Fibroblast of lung (primary cell): ENCODE measurements at places on chromosomes 3 and 15. TPM values are rescaled to one million over a fixed set of nuclear protein-coding genes. Genes with fewer than 3 reads are reported as not detected.

GRCh38 chr15:39596358-39597051 is 15.6 kb downstream of the THBS1 start:
- H3K4me3 ChIP-seq: no peak overlapping the region
- H3K4me1 ChIP-seq: peaks cover 3% of the 10 kb centered on the region
- no peaks in the 10 kb centered on the region for H3K27me3 ChIP-seq
- no peak overlapping the region for H3K27ac ChIP-seq
- peaks cover 27% of the 10 kb centered on the region for H3K36me3 ChIP-seq

DNA sequence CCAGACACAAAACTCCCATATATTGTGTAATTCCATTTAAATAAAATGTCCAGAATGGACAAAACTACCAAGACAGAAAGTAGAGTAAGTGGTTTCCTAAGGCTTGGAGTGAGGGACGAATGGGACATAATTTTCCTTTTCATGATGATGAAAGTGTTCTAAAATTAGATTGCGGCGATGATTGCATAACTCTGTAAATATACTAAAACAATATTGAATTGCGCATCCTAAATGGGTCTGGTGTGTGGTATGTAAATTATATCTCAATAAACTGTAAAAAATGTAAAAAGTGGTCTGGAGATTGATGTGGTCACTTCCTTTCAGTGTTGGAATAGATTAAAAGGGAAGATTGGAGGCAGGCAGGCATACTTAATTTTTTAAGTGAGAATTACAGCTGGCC is 105.9 kb upstream of the KCNAB1 start:
- no peak overlapping the region for H3K4me3 ChIP-seq
- no peaks in the 10 kb centered on the region for H3K4me1 ChIP-seq
- DNase-seq: no peak
- no peak overlapping the region for H3K27ac ChIP-seq

GRCh38 chr3:29265509-29266072 is 15.3 kb upstream of the RBMS3 start:
- no peak overlapping the region for H3K27ac ChIP-seq
- no peaks in the 10 kb centered on the region for H3K36me3 ChIP-seq
- H3K4me3 ChIP-seq: no peak overlapping the region
- no peak for DNase-seq
- H3K4me1 ChIP-seq: no peaks in the 10 kb centered on the region

- DNase-seq: no peak
- no peaks in the 10 kb centered on the region for H3K36me3 ChIP-seq
- no peaks in the 10 kb centered on the region for H3K4me1 ChIP-seq
- no peak overlapping the region for H3K27ac ChIP-seq
- H3K4me3 ChIP-seq: no peak overlapping the region
- H3K27me3 ChIP-seq: no peaks in the 10 kb centered on the region
Measured at GRCh38 chr3:4517643-4518311, 24.6 kb downstream of the ITPR1 start.

- no peak overlapping the region for H3K4me3 ChIP-seq
- H3K27me3 ChIP-seq: no peaks in the 10 kb centered on the region
- H3K4me1 ChIP-seq: no peaks in the 10 kb centered on the region
- H3K27ac ChIP-seq: no peak overlapping the region
- DNase-seq: no peak
Measured at GRCh38 chr15:66872405-66872804, 170.4 kb downstream of the SMAD6 start.

DNA sequence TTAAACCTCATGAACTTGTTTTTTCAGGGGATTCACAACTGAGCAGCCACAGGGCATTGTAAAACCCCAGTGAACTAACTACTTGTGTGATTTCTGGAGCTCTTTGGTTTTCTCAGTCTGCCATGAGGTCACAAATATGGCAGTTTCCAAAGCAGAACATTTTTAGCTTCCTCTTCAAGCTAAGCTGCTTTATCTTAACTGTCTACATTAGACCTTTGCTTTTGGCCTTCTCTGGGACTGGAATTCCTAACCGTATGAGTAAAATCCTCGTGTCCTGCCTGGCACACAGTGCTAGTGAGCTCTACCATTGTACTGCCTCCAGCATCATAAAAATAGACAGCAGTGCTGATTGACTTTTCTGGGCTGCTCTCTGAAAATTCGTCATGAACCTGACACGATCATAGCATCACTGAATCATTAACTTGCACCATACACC is 22.1 kb downstream of the CDIN1 start:
- DNase-seq: peak; percentile 97
- H3K4me3 ChIP-seq: no peak overlapping the region
- no peaks in the 10 kb centered on the region for H3K36me3 ChIP-seq
- no peaks in the 10 kb centered on the region for H3K27me3 ChIP-seq

GRCh38 chr3:70433091-70433490 is 120.7 kb upstream of the MDFIC2 start:
- DNase-seq: peak; percentile 22
- H3K4me3 ChIP-seq: no peak overlapping the region
- no peaks in the 10 kb centered on the region for H3K27me3 ChIP-seq
- no peak overlapping the region for H3K27ac ChIP-seq
- no peaks in the 10 kb centered on the region for H3K36me3 ChIP-seq

- peak overlapping the region; percentile 90 for H3K27ac ChIP-seq
- H3K4me1 ChIP-seq: peaks cover 23% of the 10 kb centered on the region
- no peaks in the 10 kb centered on the region for H3K36me3 ChIP-seq
Measured at GRCh38 chr3:172201870-172202236, 162.5 kb downstream of the FNDC3B start.

- H3K27me3 ChIP-seq: peaks cover 2% of the 10 kb centered on the region
- no peak overlapping the region for H3K4me3 ChIP-seq
- no peak for DNase-seq
- no peaks in the 10 kb centered on the region for H3K36me3 ChIP-seq
- H3K27ac ChIP-seq: no peak overlapping the region
- H3K4me1 ChIP-seq: no peaks in the 10 kb centered on the region
Measured at GRCh38 chr3:72164635-72164978, 379.7 kb upstream of the PROK2 start.

Gene CX3CR1
- under 0.01 TPM in 1 of 2 replicates, not detected in the other for total RNA-seq

- no peaks in the 10 kb centered on the region for H3K27me3 ChIP-seq
- DNase-seq: no peak
- H3K4me1 ChIP-seq: no peaks in the 10 kb centered on the region
- H3K36me3 ChIP-seq: no peaks in the 10 kb centered on the region
- no peak overlapping the region for H3K4me3 ChIP-seq
Measured at GRCh38 chr3:190197346-190197763, 76.7 kb upstream of the P3H2 start.

DNA sequence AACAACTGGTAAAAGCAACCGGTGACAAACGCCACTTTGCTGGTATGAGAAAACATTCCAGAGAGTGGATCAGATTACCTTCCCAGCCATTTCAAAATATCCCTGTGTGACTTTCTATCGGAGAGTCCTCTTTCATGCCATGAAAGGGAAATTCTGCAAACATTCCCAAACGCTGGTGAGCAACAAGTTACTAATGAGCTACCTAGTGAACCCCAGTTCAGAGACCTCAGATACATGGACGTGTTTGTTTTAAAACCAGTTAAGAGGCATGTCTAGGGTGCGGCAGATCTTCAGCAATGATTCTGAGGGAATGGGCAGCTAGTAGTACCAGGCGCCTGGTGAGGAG is 418.2 kb upstream of the NR2F2 start:
- H3K4me3 ChIP-seq: no peak overlapping the region
- H3K27me3 ChIP-seq: no peaks in the 10 kb centered on the region
- no peaks in the 10 kb centered on the region for H3K4me1 ChIP-seq
- no peak for DNase-seq
- no peak overlapping the region for H3K27ac ChIP-seq
